PC-3 (cell line): ENCODE measurements at places on chromosomes 5 and 9. TPM values are rescaled to one million over a fixed set of nuclear protein-coding genes. Genes with fewer than 3 reads are reported as not detected.

The DND1 gene
- 0.75 and 1.1 TPM in 2 replicates for total RNA-seq

The MARVELD2 gene
- 12.5 and 15.4 TPM in 2 replicates for total RNA-seq

The CCDC152 gene
- total RNA-seq = not detected in 2 replicates

The FLT4 gene
- total RNA-seq = not detected in 2 replicates

The ZNF483 gene
- total RNA-seq = 3.0 and 3.9 TPM in 2 replicates

The SOX30 gene
- total RNA-seq = 0.51 TPM in 1 of 2 replicates, not detected in the other
